ENCODE measurements at places on chromosomes 13 and 19. TPM values are rescaled to one million over a fixed set of nuclear protein-coding genes. Genes with fewer than 3 reads are reported as not detected.

Gene CXCL17
- 0.12 TPM for total RNA-seq

- no peaks in the 10 kb centered on the region for H3K27me3 ChIP-seq
- no peak overlapping the region for H3K4me3 ChIP-seq
- DNase-seq, result no peak
These were observed 137.9 kb downstream of the PCDH20 start for GRCh38 chr13:61277586-61278276.

Gene MEX3D
- 87.3 TPM for total RNA-seq

DNA sequence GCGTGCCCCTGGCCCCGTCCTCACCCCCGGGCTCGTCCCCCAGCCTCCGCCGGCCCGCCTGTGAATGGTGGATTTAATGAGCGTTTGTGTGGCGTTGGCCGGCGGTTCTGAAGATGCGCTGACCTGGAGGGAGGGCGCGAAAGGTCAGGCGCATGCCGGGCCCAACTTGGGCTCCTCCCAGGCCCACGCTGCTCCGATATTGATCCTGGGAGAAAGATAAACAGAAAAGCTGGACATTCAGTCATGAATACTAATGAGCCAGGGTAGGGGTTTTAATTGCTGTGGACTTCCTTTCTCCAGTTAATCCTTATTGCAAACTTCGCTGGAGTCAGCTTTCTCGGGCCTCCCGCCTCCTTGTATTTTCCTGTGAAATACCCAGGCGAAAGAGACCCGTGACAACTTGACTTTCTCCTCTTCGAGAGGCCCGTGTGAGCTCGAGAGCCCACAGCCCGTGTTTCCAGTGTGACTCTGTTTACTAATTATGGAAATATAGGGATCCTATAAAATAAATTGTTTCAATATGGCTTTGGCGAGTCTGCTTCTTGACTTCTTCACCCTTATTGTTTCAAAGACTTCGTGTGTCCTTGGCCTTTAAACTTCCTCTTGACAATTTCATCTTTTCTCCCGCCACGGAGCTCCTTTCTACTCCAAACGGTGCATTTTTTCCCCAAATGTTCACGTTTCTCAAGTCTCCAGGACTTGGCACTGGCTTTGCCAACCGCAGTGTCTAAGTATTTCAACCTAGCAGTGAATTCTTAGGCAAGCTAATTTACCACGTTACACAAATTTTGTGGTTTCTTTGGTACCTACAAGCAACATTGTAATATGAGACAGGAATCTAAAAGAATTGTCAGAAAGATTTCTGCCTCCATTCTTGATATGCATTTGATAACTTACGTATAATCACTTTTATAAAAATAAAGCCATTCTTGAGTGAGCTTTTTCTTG lies 10.5 kb downstream of the ZIC2 start:
- DNase-seq, result peak; percentile 83
- H3K36me3 ChIP-seq, result peaks cover under 1% of the 10 kb centered on the region
- H3K27ac ChIP-seq, result no peak overlapping the region
- peaks cover 98% of the 10 kb centered on the region for H3K27me3 ChIP-seq
- H3K4me3 ChIP-seq, result peak overlapping the region; percentile 35
- peaks cover 76% of the 10 kb centered on the region for H3K4me1 ChIP-seq

Gene PLIN3
- 108 TPM for total RNA-seq

Gene MYH14
- 6.7 TPM for total RNA-seq

Gene RNF225
- total RNA-seq, result not detected

- H3K4me3 ChIP-seq, result peak overlapping the region; percentile 77
- H3K27me3 ChIP-seq, result peaks cover 8% of the 10 kb centered on the region
- no peaks in the 10 kb centered on the region for H3K36me3 ChIP-seq
- H3K4me1 ChIP-seq, result peaks cover 5% of the 10 kb centered on the region
- DNase-seq, result peak; percentile 92
- no peak overlapping the region for H3K27ac ChIP-seq
These were observed 1.1 kb upstream of the ZNF763 start for GRCh38 chr19:11963566-11964355.

- H3K36me3 ChIP-seq, result no peaks in the 10 kb centered on the region
- H3K27me3 ChIP-seq, result no peaks in the 10 kb centered on the region
- H3K4me1 ChIP-seq, result no peaks in the 10 kb centered on the region
- no peak for DNase-seq
These were observed 267.3 kb downstream of the FGF9 start for GRCh38 chr13:21938168-21938567.

Gene SOX1
- total RNA-seq, result 4.7 TPM

GRCh38 chr19:42175952-42176648 lies 41.4 kb downstream of the DEDD2 start:
- peak; percentile 65 for DNase-seq
- peaks cover 95% of the 10 kb centered on the region for H3K27me3 ChIP-seq
- H3K4me3 ChIP-seq, result peak overlapping the region; percentile 61
- peaks cover 4% of the 10 kb centered on the region for H3K4me1 ChIP-seq

- no peak overlapping the region for H3K4me3 ChIP-seq
- DNase-seq, result no peak
- no peaks in the 10 kb centered on the region for H3K4me1 ChIP-seq
- H3K36me3 ChIP-seq, result no peaks in the 10 kb centered on the region
- peaks cover 42% of the 10 kb centered on the region for H3K27me3 ChIP-seq
These were observed 208.0 kb downstream of the LHFPL6 start for GRCh38 chr13:39394796-39395678.

DNA sequence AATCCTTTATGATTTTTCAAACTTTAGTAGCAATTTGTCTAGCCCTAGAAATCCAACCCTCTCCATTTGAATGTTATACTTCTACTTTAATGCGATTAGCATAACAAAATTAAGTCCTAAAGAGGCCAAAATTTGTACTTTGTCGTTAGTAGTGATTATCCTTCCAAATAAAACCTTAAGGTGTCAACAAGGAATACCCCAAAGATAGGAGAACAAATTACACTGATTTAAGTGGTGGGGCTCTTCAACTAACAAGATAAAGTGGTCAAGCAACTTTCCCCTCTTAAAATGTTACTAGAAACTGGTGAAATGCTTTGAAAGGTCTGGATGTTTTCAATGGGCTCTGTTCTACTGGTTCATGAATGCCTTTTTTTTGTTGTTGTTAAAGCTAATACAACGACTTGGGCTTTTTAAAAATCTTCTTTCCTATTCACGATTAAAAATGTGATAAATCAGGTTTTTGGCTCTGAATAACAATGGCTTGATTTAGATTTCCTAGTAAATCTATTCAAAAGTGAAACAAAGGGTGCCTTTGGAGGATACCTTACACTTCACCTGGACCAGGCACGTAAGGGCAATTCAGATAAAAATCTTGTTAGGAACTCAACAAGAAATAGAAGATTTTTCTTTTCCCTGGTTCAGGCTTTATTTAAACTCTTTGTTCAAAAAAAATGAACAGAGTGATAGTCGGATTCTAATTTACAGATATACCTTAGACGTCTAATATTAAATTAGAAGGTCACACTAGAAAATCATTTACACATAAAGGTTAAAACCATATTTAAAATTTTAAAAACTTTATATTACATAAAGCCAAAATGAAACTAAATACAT lies 3.1 kb downstream of the SOX21 start:
- peaks cover 5% of the 10 kb centered on the region for H3K27me3 ChIP-seq
- H3K4me3 ChIP-seq, result peak overlapping the region; percentile 93
- peak overlapping the region; percentile 100 for H3K27ac ChIP-seq
- H3K4me1 ChIP-seq, result peaks cover 17% of the 10 kb centered on the region
- DNase-seq, result no peak

DNA sequence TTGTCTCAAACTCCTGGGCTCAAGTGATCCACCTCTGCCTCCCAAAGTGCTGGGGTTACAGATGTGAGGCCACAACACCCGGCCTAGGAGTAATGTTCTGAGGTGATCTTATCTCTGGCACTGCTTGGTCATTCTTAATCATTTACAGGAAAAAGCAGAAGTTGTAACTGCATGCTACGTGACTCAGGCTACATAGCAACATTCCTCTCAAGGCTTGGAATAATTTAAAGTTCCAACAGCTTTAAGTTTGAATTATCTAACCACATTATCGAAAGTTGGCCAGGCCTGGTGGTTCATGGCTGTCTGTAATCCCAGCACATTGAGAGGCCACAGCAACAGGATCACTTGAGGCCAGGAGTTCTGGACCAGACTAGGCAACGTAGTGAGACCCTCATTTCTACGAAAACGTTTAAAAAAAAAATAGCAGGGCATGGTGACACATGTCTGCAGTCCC lies 3.9 kb upstream of the B9D2 start:
- H3K27me3 ChIP-seq, result no peaks in the 10 kb centered on the region
- no peak for DNase-seq
- H3K4me3 ChIP-seq, result no peak overlapping the region
- no peaks in the 10 kb centered on the region for H3K4me1 ChIP-seq
- no peaks in the 10 kb centered on the region for H3K36me3 ChIP-seq

- no peak overlapping the region for H3K27ac ChIP-seq
- H3K4me3 ChIP-seq, result no peak overlapping the region
- peaks cover 18% of the 10 kb centered on the region for H3K4me1 ChIP-seq
- H3K27me3 ChIP-seq, result no peaks in the 10 kb centered on the region
- DNase-seq, result peak; percentile 42
- H3K36me3 ChIP-seq, result no peaks in the 10 kb centered on the region
These were observed 484.5 kb downstream of the DIAPH3 start for GRCh38 chr13:59679254-59679653.

DNA sequence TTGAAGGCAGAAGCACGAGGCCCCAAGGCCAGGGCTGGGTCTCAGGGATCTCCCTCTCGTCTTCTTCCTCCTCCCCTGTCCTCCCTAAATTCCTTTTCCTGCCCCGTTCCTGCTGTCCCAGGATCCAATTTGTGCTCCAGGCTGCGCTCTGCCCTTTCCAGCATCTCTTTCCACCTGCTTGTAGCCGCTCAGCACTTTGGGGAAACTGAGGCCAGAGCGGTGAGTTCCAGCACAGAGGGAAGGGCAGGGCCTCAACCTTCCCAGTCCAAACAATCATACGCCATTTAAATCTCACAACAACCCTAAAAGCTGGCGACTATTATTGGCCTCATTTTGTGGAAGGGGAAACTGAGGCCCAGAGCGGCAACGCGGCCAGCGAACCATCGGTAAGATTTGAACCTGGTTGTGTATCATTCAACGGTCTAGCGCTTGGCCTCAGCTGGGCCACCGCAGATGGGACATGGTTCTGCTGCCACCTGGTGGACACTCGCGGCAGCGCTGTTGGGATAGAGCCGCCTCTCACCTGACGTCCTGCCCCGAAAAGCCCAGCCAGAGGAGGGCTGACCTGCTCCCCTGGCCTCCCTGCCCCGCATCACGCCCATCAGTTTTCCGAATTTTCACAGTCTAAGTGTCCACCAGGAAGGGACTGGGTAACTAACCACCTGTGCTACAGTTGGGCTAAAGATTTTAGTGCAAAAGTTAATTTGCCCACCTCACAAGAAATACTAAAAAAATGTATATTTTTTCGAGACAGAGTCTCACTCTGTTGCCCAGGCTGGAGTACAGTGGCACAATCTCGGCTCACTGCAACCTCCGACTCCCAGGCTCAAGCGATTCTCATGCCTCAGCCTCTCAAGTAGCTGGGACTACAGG lies 4.2 kb upstream of the RPL18A start:
- no peaks in the 10 kb centered on the region for H3K4me1 ChIP-seq
- no peaks in the 10 kb centered on the region for H3K36me3 ChIP-seq
- H3K27ac ChIP-seq, result no peak overlapping the region
- DNase-seq, result peak; percentile 89

DNA sequence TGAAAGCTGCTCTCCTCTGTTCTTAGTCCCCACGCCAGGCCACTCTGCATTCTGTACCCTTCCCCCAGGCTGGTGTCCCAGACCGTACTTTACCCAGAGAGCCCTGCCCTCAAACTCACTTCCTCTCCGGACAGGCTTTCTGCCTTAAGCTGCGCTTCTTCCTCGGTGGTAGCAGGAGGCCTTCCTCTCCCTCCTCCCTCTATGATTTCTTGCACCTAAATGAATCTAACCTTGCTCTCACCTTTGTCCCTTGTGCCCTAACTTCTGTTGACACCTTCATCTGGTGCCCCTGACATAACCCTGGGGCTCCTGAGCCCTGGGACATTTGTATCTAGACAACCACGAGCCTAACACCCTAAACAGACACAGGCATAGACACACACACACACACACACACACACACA lies 29.6 kb upstream of the CEACAM21 start:
- H3K27ac ChIP-seq, result no peak overlapping the region
- peaks cover 17% of the 10 kb centered on the region for H3K4me1 ChIP-seq
- no peaks in the 10 kb centered on the region for H3K27me3 ChIP-seq
- DNase-seq, result no peak
- H3K36me3 ChIP-seq, result no peaks in the 10 kb centered on the region

DNA sequence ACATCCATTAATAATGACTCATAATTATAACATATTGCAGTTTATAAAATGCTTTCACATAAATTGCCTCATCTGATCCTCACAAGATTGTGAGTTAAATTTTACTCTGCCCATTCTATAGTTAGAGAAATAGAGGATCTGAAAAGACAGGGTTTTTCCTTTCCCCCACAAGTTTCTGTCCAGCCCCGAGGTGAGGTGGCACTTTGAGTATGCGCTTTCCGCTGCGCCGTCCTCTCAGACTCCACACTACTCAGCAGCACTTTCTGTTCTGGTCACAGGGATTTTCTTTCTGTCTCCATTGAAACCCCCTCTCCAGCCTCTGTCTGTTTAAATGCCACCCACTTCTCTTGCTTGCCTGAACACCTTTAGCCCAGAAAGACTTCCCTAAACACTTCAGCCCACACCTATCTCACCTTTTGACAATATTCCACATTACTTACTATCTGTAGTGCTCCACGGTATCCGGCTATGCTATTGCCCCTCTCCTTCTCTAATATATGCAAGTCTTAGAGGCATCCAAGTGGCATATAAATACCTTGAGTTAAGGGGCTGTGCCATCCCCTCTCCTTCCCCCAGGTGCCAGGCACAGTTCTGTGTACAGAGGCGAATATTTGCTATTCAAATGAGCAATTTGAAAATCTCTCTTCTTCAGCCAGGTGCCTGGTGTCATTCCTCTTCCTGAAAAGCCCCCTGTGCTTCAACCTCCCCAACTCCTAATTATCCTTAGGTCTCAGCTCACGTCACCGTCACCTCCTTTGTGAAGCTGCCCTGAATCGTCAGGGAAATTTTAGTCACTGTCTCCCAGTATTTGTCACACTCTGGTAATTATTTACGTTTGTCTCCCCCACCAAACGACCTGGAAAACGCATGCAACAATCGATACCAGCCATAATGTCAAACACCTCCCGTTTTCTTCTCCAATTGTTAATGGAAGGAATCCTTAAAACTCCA lies 268.7 kb downstream of the NHLRC3 start:
- H3K4me3 ChIP-seq, result no peak overlapping the region
- peaks cover 8% of the 10 kb centered on the region for H3K4me1 ChIP-seq
- H3K27ac ChIP-seq, result no peak overlapping the region
- no peaks in the 10 kb centered on the region for H3K36me3 ChIP-seq

Gene GJA3
- 0.17 TPM for total RNA-seq

DNA sequence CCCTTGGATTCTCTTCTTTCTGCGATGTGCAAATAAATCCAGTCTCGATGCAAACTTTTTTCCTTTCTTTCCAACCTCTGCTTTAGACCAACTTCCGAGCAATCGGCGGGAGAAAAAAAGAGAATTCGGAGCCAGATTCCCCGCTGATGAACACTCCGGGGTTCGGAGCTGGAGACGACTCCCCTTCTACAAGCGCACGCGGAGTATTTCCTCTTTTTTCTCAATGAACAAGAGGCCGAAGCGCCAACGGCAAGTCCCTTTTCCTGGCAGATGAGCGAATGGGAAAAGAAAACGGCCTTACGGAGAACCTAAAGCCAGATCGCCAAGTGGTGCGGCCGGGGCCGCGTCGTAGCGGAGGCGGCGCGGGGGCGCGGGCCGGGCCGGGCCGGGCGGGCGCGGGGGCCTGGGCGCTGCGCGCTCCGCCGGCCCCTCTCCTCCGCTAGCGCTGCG lies 250 bp downstream of the SPRY2 start:
- H3K36me3 ChIP-seq, result no peaks in the 10 kb centered on the region
- H3K27me3 ChIP-seq, result peaks cover 17% of the 10 kb centered on the region
- H3K4me3 ChIP-seq, result peak overlapping the region; percentile 96
- peaks cover 19% of the 10 kb centered on the region for H3K4me1 ChIP-seq
- DNase-seq, result no peak
- H3K27ac ChIP-seq, result peak overlapping the region; percentile 98

All from neural progenitor cell (in vitro differentiated cells).